Sigmoid colon (tissue), 7 donors: ENCODE measurements at places on chromosomes 16 and 17. TPM values are rescaled to one million over a fixed set of nuclear protein-coding genes. Genes with fewer than 3 reads are reported as not detected.

DNA sequence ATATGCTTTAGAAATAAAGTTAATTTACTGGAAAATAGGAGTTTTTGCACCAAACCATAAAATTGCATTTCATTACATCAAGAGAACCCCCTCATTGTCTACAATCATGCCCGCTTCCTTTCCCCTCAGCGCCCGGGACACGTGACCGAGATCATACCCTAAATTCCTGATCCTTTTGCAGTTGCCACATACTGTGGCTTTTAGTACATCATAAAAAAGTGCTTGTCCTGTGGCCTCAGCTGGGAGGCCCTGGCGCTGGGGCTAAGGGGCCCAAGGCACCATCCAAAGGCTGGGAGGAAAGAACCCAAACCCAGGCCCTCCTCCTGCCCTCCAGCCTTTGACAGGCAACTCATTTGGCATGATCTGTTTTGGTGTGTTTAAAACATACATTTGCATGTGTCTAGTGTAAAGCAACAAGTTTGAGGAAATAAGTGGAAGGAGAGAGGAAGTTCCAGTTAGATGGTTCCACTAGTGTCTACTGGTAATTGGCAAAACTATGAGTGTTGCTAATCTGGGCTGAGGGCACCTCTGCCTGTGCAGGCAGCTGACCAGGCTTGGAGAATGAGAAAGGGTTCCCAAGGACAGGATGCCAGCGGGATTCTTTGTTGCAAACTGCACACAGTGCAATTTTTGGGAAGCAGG, 6.0 kb downstream of the CDK5R1 start:
- DNase-seq, result no peak

DNA sequence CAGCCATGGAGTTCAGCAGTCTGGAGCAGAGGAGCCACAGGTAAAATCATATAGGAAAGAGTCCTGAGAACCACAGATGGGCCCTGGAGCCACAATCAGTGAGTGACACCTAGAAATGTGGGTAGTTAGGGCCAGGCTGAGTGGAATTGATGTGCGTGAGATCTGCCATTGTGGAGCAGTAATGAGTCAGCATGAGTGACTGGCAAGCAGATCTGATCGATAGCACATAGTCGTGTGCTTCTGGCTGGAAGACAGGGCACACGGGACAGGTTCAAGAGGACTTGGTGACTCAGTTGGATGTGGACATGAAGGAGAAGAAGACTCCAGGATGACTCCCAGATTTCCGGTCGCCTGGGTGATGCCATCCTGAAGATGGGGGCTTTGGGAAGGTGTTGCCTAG, 12.3 kb downstream of the ADORA2B start:
- DNase-seq, result peak; percentile 10

- DNase-seq, result no peak
Measured at GRCh38 chr16:53209429-53209828, 154.6 kb downstream of the CHD9 start.

- DNase-seq, result no peak
Measured at GRCh38 chr16:82728901-82729300, 102.1 kb downstream of the CDH13 start.

DNA sequence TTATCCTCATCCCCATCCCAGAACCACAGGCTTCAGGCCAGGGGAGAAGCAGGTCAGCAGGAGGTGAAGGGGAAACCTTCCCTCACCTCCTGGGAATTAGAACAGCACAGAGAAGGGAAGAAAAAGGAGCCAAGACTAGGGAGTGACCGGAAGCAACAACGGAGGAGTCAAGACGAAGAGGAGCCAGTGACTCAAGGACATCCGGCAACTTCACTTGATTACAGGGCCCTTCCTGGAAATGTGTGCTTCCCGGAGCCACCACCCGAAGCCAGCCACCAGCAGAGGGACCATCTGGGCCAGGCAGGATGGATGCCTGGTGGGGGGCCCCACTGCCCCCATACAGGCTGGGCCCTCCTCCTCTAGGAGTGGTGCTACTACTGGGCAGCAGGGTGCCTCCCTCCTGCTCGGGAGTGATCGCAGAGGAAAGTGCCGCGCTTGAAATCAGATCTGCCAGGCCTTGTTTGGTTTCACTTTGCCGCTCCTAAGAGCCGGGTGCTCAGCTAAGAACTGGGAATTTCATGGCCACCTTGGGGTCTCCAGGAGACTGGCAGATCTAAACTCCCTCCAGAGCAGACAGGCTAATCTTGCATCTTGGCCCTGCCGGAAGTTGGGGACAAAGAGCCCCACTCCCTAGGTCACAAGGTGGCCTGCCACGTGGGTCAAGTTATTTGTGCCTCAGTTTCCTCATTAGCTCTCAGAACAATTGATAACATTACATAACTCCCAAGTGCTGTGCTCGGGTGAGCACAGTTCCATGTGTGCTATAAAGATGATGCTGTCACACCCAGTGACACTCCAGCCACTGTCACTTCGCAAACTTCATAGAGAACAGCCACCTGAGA, 6.6 kb downstream of the CDC42EP4 start:
- peak; percentile 84 for DNase-seq

ACSM5 gene
- total RNA-seq, result 11.4 TPM

DNA sequence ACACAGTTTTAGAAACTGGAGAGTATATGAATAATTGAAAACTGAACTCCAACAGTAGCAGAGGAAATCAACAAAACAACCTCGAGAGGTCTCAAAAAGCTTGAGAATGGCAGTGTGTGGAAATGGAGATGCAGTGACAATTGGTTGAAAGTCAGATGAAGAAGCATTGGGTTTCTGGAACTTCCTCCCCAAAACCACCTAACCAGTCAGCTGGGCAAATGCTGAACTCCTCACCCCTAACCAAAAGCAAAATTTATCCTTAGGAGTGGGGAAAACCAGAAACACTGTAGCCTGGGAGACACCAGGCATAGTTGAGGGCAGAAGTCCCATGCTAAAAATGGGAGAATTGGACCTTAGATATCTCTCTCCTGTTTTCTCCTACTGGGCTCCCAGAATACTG, 109.9 kb downstream of the TANC2 start:
- no peak for DNase-seq

DNA sequence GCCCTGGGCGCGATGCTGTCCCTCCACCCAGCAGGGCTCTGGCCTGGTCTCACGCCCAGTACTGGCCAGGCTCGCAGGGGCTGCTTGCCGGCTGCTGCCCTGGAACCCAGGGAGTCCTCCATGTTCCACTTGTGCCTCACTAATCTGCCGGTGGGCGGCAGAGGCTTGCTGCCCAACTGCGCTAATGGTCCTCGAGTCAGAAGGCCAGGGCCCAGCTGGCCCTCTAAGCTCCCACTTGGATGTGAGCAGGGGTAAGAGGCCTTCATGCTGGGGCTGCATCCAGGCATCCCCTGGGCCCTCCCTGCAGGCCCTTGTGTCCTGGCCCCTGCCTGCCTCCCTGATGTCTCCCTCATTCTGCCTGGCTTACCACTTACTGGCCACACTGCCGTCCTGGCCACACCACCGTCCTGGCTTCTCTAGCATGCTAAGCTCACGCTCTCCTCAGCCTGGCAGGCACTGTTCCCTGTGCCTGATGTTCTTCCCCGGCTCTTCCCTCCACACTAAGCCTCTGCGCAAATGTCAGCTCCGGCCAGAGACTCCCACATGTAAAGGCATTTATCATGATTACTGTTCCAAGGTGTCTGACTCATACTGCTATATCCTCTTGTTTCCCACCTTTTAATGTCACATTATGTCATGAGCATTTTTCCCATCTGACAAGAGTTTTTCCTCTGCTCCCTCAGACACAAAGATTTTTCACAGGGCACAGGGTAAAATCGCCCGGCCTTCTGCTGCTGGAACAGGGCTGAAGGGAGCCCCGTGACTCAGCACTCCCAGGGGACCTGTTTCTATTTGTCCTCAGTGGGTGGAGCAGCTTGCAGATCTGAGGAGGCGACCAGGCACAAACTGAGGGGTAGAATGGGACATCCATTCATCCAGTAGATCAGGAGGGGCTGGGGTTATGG, 15.9 kb downstream of the B9D1 start:
- DNase-seq, result peak; percentile 89

- no peak for DNase-seq
Measured at GRCh38 chr16:77786186-77786847, 2.0 kb upstream of the VAT1L start.

GRCh38 chr16:69465083-69465721, 40.8 kb downstream of the CYB5B start:
- DNase-seq, result no peak

AOC2 gene
- total RNA-seq, result 2.1 TPM
